A172 (cell line): ENCODE measurements at places on chromosomes 16 and 17.
A peak's percentile ranks its signal among the peaks of the same experiment; 100 is the strongest.

- no peak for DNase-seq
These were observed 73.2 kb downstream of the KNOP1 start for GRCh38 chr16:19644877-19645276.

- peak; percentile 16 for DNase-seq
These were observed 24.4 kb upstream of the CRHR1 start for GRCh38 chr17:45759761-45760160.

DNA sequence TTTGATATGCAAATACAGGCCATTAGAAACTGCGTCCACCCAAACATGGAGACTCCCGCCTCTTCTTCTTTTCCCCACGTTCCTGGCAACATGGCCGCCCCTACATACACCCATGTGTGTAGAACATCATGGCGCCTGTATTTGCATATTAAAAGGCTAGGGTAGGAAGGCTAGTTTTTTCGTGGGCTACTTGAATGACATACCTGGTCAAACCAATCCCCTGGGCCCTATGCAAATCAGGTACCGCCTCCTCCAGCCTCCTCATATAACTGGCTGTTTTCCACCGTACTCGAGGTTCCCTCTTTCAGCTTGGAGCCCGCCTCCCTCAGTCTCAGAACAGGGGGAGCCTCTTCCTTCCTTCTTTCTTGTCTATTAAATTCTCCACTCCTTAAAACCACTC is 840 bp upstream of the CD300LB start:
- no peak for DNase-seq

GRCh38 chr17:56740481-56740880 is 93.2 kb downstream of the C17orf67 start:
- no peak for DNase-seq

GRCh38 chr16:59213952-59214351 is 479.8 kb upstream of the GOT2 start:
- DNase-seq = no peak

DNA sequence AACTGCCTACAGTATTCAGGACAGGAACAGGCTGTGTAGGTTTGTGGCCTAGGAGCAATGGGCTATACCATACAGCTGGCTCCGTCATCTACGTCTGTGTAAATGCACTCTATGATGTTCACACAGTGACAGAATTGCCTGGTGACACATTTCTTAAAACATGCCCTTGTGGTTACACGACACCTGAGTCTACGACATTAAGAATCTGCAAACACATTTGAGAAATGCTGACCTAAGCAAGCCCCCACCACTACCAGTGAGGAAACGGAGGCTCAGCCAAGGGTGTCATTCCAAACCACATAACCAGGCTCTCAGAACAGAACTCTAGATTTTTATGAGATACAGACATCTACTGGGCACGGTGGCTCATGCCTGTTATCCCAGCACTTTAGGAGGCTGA is 23.5 kb downstream of the USP36 start:
- DNase-seq = no peak

- DNase-seq = peak; percentile 60
These were observed 9.7 kb upstream of the TIMP2 start for GRCh38 chr17:78934681-78935418.

DNA sequence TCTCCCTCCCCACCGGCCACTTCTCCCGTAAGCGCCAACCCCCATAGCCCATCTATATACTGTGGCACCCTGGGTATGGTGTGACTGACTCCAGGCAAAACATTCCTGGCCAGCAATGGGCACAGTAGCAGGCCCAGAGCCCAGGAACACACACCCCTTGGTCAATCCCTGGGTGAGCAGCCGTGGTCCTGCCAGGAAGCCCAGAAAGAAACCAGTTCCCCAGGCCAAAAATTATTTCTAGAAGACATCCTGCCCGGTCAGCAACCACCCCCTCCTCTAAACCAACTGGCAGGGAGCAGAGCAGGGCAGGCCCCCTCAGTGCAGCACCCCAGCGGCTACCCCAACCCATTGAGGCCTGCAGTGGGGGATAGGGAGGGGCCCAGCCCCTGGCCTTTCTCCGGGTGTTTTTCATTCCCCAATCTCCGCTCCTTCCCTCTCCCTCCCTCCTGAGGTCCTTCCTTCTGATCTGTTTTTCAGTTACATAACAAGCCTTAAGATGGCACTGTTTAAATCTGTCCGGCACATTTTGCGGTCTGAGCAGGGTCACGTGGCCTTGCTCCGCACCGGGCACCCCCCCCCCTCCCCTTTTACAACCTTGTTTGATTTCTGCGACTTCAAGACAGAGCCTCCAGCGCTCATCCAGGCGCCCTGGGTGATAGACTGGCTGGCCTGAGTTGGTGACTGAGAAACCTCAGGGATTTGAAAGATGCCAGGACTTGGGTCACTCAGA is 2.0 kb downstream of the NPTX1 start:
- peak; percentile 44 for DNase-seq
